IPS DF 6.9 (cell line): ENCODE measurements at places on chromosomes 5 and 9.

DNA sequence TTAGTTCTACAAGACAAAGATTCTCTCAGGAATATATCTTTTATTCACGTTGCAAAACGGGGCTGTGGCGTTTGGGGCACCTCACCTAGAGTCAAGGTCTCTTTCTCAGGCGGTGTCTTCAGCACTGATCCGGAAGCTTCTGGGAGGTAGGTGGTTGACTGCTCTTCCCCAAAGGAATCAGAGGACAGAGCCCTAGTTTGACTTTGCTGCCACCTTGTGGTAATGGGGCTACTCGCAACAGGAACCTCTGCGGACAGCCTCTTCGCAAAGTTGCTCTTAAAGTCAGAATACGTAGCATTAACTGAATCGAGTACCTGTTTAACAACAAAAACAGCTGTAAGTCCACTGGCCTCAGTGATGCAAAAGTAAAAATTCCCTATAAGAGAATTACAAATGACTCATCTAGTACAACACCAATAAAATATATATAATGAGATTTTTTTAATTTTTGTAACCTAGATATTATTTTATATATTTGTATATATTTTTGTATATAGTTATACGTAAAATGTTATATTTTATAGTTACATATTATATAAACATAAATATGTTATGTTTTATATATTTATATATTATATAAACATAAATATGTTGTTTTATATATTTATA, 13.3 kb upstream of the GPX8 start:
- H3K27me3 ChIP-seq = no peaks in the 10 kb centered on the region
- H3K4me1 ChIP-seq = no peaks in the 10 kb centered on the region
- no peaks in the 10 kb centered on the region for H3K36me3 ChIP-seq
- H3K4me3 ChIP-seq = no peak overlapping the region

- no peak for DNase-seq
- H3K4me3 ChIP-seq = no peak overlapping the region
- H3K27ac ChIP-seq = no peak overlapping the region
- no peaks in the 10 kb centered on the region for H3K4me1 ChIP-seq
These were observed 31.0 kb downstream of the ABLIM3 start for GRCh38 chr5:149172261-149172660.

GRCh38 chr5:7016999-7017747, 303.9 kb downstream of the TENT4A start:
- no peak for DNase-seq
- no peaks in the 10 kb centered on the region for H3K4me1 ChIP-seq
- H3K36me3 ChIP-seq = no peaks in the 10 kb centered on the region
- H3K27me3 ChIP-seq = no peaks in the 10 kb centered on the region
- no peak overlapping the region for H3K27ac ChIP-seq

GRCh38 chr5:126849101-126849678, 72.3 kb downstream of the LMNB1 start:
- peaks cover 13% of the 10 kb centered on the region; the same call in 1 of the 2 replicates for H3K4me1 ChIP-seq
- no peak overlapping the region for H3K4me3 ChIP-seq
- DNase-seq = no peak
- no peak overlapping the region for H3K27ac ChIP-seq
- no peaks in the 10 kb centered on the region for H3K36me3 ChIP-seq

GRCh38 chr5:137024044-137024443, 475.1 kb downstream of the SPOCK1 start:
- no peak overlapping the region for H3K4me3 ChIP-seq
- no peaks in the 10 kb centered on the region for H3K4me1 ChIP-seq
- no peaks in the 10 kb centered on the region for H3K27me3 ChIP-seq
- H3K36me3 ChIP-seq = no peaks in the 10 kb centered on the region

GRCh38 chr9:212297-212696, 2.4 kb upstream of the DOCK8 start:
- no peak overlapping the region for H3K27ac ChIP-seq
- no peaks in the 10 kb centered on the region for H3K4me1 ChIP-seq
- H3K36me3 ChIP-seq = no peaks in the 10 kb centered on the region

DNA sequence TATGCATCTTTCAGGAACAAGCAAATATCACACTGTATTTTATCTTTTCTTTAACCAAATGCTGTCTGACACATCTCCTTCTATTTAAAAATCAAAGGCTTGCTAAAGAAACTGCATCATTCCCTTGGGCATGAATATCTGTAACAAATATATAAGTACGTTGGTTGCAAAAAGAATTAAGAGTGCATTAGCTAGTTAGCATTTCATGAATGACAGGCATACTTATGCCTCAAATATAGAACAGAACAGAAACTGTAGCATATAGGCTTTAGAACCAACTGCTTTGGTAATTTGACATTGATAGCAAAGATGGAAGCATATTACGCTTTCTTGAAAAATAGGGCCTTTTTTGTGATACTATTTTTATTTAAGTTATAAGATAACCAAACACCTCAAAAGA, 761.2 kb downstream of the MAT2B start:
- no peak overlapping the region for H3K4me3 ChIP-seq
- H3K27ac ChIP-seq = no peak overlapping the region
- no peaks in the 10 kb centered on the region for H3K36me3 ChIP-seq
- no peaks in the 10 kb centered on the region for H3K27me3 ChIP-seq
- H3K4me1 ChIP-seq = no peaks in the 10 kb centered on the region

DNA sequence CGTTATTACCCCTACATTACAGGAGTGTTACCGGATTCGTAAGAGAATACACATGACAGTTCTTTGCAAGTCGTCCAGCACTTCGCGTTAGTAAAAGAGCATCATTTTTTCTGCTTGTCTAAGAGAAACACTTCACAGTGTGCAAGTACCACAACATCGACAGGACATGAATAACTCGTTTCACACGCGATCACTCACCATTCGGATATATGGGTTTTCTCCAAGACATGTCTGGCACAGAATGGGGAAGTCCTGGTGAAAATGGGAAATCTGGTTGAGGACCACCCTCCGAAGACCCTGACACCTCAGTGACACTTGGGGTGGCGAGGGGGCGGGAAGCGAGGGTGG, 642 bp downstream of the RBM22 start:
- no peak for DNase-seq
- H3K4me1 ChIP-seq = no peaks in the 10 kb centered on the region
- peak overlapping the region; percentile 99; the same call in 1 of the 2 replicates for H3K4me3 ChIP-seq

- no peaks in the 10 kb centered on the region for H3K36me3 ChIP-seq
- H3K4me1 ChIP-seq = no peaks in the 10 kb centered on the region
- no peak for DNase-seq
- H3K4me3 ChIP-seq = no peak overlapping the region
- no peak overlapping the region for H3K27ac ChIP-seq
These were observed 251.5 kb upstream of the TNC start for GRCh38 chr9:115369322-115369957.

GRCh38 chr9:87778996-87779395, 53.1 kb downstream of the CTSL start:
- H3K4me1 ChIP-seq = no peaks in the 10 kb centered on the region
- H3K27ac ChIP-seq = no peak overlapping the region
- no peak for DNase-seq
- no peaks in the 10 kb centered on the region for H3K27me3 ChIP-seq

GRCh38 chr9:83991355-83991754, 10.8 kb downstream of the RMI1 start:
- H3K36me3 ChIP-seq = no peaks in the 10 kb centered on the region
- no peak for DNase-seq
- no peaks in the 10 kb centered on the region for H3K27me3 ChIP-seq
- H3K4me3 ChIP-seq = no peak overlapping the region
- H3K4me1 ChIP-seq = no peaks in the 10 kb centered on the region

DNA sequence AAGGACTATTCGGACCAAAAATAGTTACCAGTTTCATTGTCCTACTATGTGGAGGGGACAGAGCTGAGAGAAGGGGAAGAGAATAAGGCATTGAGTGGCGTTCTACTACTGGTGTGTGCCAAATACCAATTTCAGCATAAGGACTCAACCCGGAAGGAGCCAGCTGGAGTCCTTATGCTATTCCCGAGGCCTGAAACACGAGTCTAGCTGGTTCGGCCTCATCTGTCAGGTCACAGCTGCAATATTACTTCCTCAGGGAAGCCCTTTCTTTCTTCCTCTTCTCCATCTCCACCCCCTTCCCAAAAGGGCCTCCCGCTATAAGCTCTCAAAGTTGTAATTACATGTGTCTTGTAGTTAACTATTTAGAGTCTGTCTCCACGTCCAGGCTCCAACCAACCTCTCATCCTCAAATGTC, 20.5 kb upstream of the FER start:
- no peaks in the 10 kb centered on the region for H3K36me3 ChIP-seq
- H3K4me1 ChIP-seq = 0 out of 2 replicates have a peak, but pooled peaks cover 2% of the 10 kb centered on the region
- H3K4me3 ChIP-seq = peak overlapping the region; percentile 53; the same call in 1 of the 2 replicates

- H3K4me1 ChIP-seq = no peaks in the 10 kb centered on the region
- H3K36me3 ChIP-seq = no peaks in the 10 kb centered on the region
- no peak overlapping the region for H3K27ac ChIP-seq
These were observed 99.8 kb upstream of the SPATA31C2 start for GRCh38 chr9:88237991-88238571.

GRCh38 chr5:117082977-117083376, 508.4 kb upstream of the SEMA6A start:
- no peak for DNase-seq
- no peaks in the 10 kb centered on the region for H3K36me3 ChIP-seq
- H3K27ac ChIP-seq = no peak overlapping the region
- H3K4me1 ChIP-seq = no peaks in the 10 kb centered on the region
- no peak overlapping the region for H3K4me3 ChIP-seq
- H3K27me3 ChIP-seq = no peaks in the 10 kb centered on the region

- no peak overlapping the region for H3K4me3 ChIP-seq
- no peak overlapping the region for H3K27ac ChIP-seq
- H3K4me1 ChIP-seq = peaks cover 2% of the 10 kb centered on the region
- no peaks in the 10 kb centered on the region for H3K36me3 ChIP-seq
These were observed 10.5 kb upstream of the SHB start for GRCh38 chr9:38079461-38080031.

- H3K27ac ChIP-seq = no peak overlapping the region
- no peak for DNase-seq
- H3K4me1 ChIP-seq = no peaks in the 10 kb centered on the region; the same call in 1 of the 2 replicates
- H3K36me3 ChIP-seq = peaks cover 5% of the 10 kb centered on the region; the same call in 1 of the 2 replicates
These were observed 735 bp downstream of the PTGR1 start for GRCh38 chr9:111598733-111599091.

DNA sequence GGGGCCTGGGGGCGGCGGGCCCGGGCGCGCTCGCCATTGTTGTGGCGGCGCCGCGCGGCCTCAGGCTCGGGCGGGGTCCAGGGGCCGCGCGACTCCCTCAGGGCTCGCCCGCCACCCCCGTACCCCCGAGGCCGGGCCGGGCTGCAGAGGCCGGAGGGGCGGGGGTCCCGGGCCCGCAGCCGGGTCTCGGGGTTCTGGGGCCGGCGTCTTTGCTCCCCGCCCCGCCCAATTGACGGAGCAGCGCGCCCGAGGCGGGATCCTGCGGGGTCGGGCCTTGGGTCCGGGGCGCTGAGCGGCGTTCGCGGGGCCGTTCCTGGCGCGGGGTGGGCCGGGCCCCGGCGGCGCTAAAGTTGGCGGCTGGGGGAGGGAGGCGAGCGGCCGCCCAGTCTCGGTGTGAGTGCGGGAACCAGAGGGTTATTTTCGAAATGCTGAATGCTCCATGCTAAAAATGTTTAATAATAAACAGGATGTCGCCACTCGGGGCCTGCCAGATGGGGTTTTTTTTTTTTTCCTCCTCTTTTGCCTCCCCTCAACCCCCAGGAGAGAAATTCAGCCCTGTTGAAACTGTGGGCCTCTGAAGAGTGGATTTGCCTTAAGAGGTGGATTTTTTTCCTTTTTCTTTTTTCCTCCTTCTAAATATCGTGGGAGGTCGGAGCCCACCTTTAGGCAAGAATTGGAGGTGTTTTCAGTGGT, 724 bp downstream of the PRRC2B start:
- no peak for DNase-seq
- no peaks in the 10 kb centered on the region for H3K27me3 ChIP-seq
- no peak overlapping the region for H3K27ac ChIP-seq

DNA sequence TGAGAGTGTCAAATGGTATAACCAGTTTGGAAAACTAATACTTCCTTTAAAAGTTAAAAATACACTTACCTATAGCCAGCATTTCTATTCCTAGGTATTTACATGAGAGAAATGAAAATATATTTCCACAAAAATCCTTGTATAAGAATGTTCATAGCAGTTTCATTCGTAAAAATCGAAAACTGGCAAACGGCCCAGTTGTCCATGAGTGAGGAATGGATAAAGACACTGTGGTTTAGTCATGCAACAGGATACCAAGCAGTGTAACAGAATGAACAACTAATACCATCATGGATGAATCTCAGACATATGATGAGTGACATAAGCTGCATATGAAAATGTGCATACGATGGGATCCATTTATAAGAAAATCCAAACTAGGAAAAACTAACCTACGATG, 136.7 kb downstream of the MACROH2A1 start:
- H3K4me1 ChIP-seq = no peaks in the 10 kb centered on the region
- no peaks in the 10 kb centered on the region for H3K36me3 ChIP-seq
- H3K4me3 ChIP-seq = no peak overlapping the region

DNA sequence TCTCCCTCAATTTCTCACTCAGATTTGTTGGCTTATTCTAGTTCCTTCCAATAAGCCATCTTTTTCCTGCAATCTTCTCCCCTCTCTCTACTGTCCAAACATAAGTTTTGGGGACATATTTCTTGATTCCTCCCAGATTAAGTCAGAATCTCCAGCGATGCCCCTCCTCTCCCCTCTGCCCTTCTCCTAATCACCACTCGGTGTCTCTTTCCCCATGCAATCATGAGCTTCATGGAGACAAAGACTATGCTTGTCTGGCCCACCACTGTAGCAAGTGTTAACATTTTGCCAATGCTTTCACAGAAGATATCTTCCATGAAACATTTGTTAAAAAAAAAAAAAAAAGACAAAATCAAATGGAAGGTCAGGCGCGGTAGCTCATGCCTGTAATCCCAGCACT, 42.4 kb downstream of the PDE6A start:
- H3K4me1 ChIP-seq = no peaks in the 10 kb centered on the region
- no peak overlapping the region for H3K27ac ChIP-seq
- DNase-seq = no peak
- H3K4me3 ChIP-seq = no peak overlapping the region

DNA sequence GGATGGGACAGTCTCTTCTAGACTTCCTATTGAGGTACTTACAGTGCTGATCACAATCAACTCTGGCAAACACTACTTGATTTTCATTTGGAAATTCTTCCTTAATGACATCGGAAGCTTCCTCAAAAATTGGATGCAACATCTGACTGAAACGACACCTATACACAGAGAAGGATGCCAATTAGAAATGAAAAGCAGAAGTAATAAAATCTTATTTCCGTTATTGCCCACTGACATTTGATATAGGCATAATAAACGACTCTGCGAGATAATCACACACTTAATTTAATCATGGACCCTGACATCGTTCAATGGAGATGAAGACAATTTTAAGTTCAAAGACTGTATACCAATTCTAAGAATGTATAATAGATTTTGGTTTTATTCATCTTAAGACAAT, 46.4 kb downstream of the ERP44 start:
- no peaks in the 10 kb centered on the region for H3K27me3 ChIP-seq
- DNase-seq = no peak
- H3K27ac ChIP-seq = no peak overlapping the region

DNA sequence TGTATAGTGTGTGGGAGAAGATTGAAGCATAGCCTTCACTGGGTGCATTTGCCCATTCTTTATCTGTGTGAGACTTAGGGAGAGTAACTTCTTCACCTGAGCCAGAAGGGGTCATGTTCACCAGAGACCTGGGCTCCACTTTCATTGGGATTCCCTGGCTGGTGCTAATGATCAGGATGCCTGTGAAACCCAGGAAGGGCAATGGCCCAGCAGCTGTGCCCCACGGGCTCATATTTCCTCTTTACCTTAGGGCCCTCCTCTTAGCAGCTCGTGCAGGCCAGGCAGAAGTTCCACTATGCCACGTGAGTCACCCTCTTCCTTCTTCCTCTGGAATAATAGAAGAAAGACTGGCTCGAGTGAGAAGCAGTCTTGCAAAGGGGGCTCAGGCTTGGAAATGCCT, 5.0 kb downstream of the PPARGC1B start:
- DNase-seq = no peak
- H3K4me3 ChIP-seq = no peak overlapping the region
- no peaks in the 10 kb centered on the region for H3K36me3 ChIP-seq
